ENCODE measurements at places on chromosomes 16 and 17. TPM values are rescaled to one million over a fixed set of nuclear protein-coding genes. Genes with fewer than 3 reads are reported as not detected.
A peak's percentile ranks its signal among the peaks of the same experiment; 100 is the strongest.

The KRTAP4-9 gene
- not detected for total RNA-seq

- H3K27me3 ChIP-seq = no peaks in the 10 kb centered on the region
- no peak for DNase-seq
- no peak overlapping the region for H3K27ac ChIP-seq
- H3K4me3 ChIP-seq = no peak overlapping the region
- peaks cover 6% of the 10 kb centered on the region for H3K4me1 ChIP-seq
These were observed 5.6 kb upstream of the MTSS2 start for GRCh38 chr16:70691223-70692129.

The NKD1 gene
- 1.9 TPM for total RNA-seq

DNA sequence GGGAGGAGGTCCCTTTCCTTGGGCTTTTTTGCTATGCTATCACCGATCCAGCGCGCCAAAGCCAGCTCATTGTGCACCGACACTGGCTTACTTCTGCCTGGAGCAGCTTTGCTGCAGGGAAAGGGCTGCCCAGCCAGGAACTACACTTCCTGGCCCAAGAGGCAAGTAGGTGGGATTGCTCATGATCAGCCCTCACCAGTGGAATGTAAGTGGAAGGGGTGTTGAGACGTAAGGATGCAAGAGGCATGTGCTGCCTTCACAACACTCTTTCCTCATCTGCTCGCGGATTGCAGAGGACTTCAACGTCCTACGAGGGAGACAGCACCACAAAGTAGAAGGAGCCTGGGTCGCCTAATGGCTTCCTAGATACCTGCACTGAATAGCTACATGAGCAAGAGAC is 104.3 kb upstream of the FOXF1 start:
- H3K4me3 ChIP-seq = no peak overlapping the region
- DNase-seq = no peak
- H3K4me1 ChIP-seq = no peaks in the 10 kb centered on the region
- H3K27me3 ChIP-seq = no peaks in the 10 kb centered on the region

GRCh38 chr16:28267356-28267755 is 25.0 kb upstream of the SBK1 start:
- H3K4me1 ChIP-seq = no peaks in the 10 kb centered on the region
- H3K27ac ChIP-seq = no peak overlapping the region
- H3K4me3 ChIP-seq = no peak overlapping the region
- no peaks in the 10 kb centered on the region for H3K27me3 ChIP-seq
- no peaks in the 10 kb centered on the region for H3K36me3 ChIP-seq

DNA sequence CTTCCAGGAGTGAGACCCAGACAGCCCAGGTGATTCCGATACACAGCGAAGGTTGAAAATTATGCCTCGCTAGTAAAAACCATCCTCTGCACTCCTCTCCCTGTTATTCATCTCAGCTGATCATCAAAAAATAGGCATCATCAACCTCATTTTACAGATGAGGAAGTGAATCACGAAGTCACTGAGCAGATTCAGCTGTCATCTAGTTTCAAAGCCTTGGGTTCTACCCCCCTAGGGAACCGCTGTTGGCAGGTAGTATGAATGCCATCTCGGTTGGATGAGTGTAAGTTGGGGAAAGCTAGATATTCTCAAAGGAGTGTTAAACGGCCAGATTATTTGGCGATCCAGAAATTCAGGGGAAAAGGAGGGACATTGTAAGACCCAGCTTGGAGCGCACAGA is 2.0 kb downstream of the CRYM start:
- no peaks in the 10 kb centered on the region for H3K27me3 ChIP-seq
- H3K27ac ChIP-seq = no peak overlapping the region
- no peak for DNase-seq
- H3K36me3 ChIP-seq = 0 out of 2 replicates have a peak, but pooled peaks cover 6% of the 10 kb centered on the region

DNA sequence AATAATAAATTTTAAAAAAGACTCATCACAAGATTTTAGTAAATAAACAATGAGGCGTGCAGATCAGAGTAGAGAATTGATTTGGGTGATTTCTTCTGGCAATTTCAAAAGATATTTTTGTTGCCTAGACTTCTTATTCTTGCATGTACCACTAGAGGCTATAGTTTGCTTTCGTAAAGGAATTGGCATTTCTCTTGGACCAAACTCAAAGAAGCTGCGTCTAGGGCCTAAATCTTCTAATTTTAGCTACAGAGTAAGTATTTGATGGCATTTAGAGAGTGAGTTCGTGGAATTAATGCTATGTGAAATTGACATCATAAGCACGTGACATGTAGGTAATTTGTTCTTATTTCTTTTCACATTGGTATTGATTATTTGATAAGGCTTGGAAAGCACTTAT is 24.4 kb upstream of the ABCC11 start:
- DNase-seq = no peak
- H3K4me1 ChIP-seq = no peaks in the 10 kb centered on the region

GRCh38 chr16:937311-937710 is 33.5 kb downstream of the LMF1 start:
- H3K27me3 ChIP-seq = no peaks in the 10 kb centered on the region
- H3K4me3 ChIP-seq = no peak overlapping the region
- no peak overlapping the region for H3K27ac ChIP-seq
- H3K36me3 ChIP-seq = peaks cover under 1% of the 10 kb centered on the region
- DNase-seq = no peak

- no peaks in the 10 kb centered on the region for H3K27me3 ChIP-seq
- peaks cover 6% of the 10 kb centered on the region for H3K4me1 ChIP-seq
- DNase-seq = no peak
These were observed 606.4 kb upstream of the SALL1 start for GRCh38 chr16:51757505-51757904.

The CFAP119 gene
- 5.4 TPM for total RNA-seq

DNA sequence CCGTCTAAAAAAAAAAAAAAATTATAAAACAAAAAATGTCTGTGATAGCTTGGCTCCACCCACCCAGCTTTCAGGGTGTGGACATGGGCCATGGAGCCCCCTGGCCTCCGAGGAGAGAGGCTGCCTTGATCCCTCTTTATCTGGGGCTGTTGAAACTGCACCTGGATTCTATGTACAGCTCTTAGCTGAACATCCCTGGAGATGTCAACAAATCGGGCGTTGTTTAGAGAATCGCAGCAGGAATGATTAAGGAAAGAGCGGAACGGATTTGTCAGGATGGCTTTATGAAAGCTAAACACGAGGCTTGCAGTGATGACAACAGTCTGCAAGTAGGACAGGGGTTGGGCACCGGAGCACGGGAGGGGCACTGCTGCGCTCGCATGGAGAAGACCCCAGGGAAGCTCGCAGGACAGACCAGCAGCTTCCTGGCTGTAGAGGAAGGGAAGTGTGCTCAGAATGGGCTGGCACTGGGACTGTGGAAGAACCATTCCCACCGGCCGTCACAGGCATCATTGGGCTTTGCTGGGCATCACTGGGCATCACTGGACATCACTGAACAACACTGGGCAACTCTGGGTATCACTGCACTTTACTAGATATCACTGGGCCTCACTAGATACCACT is 195.8 kb upstream of the FOXF1 start:
- DNase-seq = no peak
- no peaks in the 10 kb centered on the region for H3K27me3 ChIP-seq
- H3K27ac ChIP-seq = no peak overlapping the region

GRCh38 chr16:1792836-1793577 is 498 bp downstream of the IGFALS start:
- H3K4me1 ChIP-seq = no peaks in the 10 kb centered on the region
- H3K4me3 ChIP-seq = no peak overlapping the region
- no peak overlapping the region for H3K27ac ChIP-seq
- peaks cover 10% of the 10 kb centered on the region for H3K36me3 ChIP-seq
- H3K27me3 ChIP-seq = no peaks in the 10 kb centered on the region

DNA sequence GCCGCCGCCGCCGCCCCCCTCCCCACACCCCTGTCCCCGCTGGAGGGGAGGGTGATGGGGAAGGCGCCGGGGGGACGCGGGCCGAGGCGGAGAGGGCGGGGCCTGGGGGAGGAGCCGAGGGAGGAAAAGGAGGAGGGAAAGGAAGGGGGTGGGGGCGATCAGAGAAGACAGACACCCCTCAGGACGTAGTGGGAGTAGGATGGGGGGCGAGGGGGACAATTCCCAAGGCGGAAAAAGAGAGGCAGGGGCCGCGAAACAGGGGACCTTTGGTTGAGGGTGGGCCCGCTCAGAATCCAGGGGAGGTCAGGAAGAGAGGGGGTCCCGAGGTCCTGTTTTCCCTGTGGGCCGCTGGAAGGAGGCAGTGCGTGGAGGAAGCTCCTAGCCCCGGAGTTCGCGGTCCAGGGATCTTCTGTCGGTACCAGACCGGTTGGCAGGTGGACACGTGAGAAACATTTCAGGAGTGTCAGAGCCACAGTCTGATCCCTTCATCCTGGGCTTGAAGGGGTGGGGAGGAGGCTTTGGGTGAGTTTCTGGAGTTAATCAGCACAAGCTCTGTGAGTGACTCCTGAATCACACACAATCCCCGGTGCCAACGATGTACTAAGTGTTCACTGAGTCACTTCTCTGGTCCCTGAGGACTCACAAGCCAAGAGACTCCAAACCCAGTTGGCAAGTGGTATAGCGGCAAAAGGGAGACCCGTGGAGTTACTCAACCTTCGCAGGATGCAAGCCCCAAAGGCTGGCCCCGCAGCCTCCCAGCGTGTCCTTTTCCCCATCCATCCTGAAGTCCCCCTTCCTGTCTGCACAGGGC is at the start of gene XYLT1:
XYLT1 (minus strand) TSS at position 53 of the 811 bp plus-strand sequence. CDS start 164 bp downstream, outside the sequence.
- DNase-seq = peak; percentile 71
- H3K4me3 ChIP-seq = peak within 1 kb of the TSS; percentile 89
- no peak within 1 kb of the TSS for H3K27ac ChIP-seq

The MPP3 gene
- 6.9 TPM for total RNA-seq

- no peak overlapping the region for H3K27ac ChIP-seq
- H3K4me3 ChIP-seq = no peak overlapping the region
- H3K36me3 ChIP-seq = no peaks in the 10 kb centered on the region
- no peak for DNase-seq
- no peaks in the 10 kb centered on the region for H3K27me3 ChIP-seq
These were observed 49.9 kb upstream of the SREBF1 start for GRCh38 chr17:17886726-17887125.

DNA sequence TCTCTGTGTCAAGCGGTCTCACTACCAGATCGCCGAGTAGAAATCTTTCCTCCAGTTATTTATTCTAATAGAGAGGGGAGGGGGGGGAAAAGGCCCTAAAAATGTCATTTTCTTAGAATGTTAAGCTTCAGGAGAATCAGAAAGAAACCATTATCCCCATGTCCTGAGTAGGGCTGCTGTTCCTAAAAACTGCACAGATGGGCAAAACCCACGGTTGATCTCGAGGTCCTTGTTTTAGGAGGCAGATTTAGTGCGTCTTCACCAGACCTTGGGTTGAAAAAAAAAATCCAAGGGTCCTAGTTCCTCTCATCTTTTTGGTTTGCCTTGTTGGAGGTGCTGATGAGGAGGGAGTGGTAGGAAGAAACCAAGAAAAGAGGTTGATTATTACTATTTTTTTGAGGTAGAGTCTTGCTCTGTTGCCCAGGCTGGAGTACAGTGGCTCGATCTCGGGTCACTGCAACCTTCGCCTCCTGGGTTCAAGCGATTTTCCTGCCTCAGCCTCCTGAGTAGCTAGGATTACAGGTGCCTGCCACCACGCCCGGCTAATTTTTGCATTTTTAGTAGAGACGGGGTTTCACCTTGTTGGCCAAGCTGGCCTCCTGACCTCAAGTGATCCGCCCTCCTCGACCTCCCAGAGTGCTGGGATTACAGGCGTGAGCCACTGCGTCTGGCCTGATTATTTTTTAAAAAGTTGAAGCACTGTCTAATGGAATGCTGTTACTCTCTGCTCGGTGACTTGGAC is 1.4 kb downstream of the CBFB start:
- no peak overlapping the region for H3K27ac ChIP-seq
- no peaks in the 10 kb centered on the region for H3K27me3 ChIP-seq
- H3K4me3 ChIP-seq = peak overlapping the region; percentile 85
- no peaks in the 10 kb centered on the region for H3K36me3 ChIP-seq
- DNase-seq = no peak

DNA sequence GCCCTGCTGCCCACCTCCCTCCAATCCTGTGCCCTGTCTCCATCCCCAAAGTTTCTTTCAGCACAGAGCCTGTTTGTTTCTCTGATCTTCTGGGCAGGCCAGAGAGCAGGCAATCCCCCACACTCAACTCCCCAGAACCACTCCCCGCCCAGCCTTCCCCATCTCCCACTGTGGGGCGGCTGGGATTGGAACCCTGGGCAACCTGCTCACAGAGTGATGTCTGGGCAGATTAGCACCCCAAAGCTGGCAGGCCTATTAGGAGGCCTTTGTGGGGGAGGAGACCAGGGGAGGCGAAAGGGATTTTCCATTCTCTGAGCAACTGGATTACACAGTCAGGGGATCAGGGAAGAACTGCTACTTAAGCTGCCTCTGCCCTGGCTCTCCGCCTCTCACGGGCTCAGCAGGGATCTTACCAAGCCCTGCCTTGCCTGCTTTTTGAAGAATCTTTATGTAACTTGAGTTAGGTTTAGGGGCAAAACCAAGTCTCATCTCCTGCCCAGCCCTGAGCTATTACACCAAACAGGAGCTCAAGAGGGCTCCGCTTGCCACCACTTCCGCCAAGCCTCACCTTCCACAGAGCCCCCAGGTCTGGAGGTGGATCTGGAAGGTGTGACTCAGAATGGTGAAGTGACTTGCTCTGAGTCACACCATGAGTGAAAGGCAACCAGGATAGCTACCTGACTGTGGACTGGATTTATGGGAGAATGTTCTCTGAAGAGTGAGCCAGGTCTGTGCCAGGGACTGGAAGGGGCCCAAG is 16.0 kb upstream of the LHX1 start:
- H3K4me1 ChIP-seq = peaks cover 9% of the 10 kb centered on the region
- H3K36me3 ChIP-seq = no peaks in the 10 kb centered on the region
- no peak overlapping the region for H3K4me3 ChIP-seq
- no peaks in the 10 kb centered on the region for H3K27me3 ChIP-seq
- DNase-seq = peak; percentile 63
- no peak overlapping the region for H3K27ac ChIP-seq

Measured in H9 (cell line).